ENCODE measurements at places on chromosomes 16 and 17.

- DNase-seq: no peak
Measured at GRCh38 chr17:77579131-77579530, 379.4 kb upstream of the TNRC6C start.

DNA sequence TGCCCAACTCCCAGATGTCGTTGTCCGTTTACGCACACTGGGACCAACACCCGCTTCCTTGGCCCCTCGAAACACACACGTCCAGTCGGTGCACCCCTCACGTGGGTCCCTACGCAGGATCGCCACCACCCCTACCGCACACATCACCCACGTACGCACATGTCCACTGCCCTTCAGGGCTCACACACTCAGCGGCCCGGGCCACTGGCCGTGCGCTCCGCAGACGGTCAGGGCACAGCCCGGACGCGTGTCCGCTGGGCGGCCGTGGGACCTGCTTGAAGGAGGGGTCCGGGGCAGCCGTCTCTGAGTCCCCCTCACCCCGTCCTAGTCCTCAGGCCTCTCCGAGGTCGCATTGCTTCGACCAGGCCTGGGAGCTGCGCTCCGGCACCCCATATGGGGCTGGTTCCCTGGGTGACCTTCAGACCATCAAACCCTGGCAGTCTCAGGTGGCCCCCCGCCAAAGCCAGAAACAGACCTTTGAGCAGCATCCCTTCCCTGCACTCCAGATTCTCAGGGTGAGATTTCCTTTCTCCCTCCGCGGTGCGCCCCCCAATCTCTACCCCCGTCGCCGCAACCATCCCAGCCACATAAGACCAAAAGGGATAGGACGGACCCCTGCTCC is 914 bp upstream of the GPRC5B start:
- no peak for DNase-seq

- DNase-seq: peak; percentile 44
Measured at GRCh38 chr16:75471723-75472633, 7.5 kb upstream of the TMEM170A start.

GRCh38 chr16:10577305-10578202 is 2.8 kb downstream of the EMP2 start:
- DNase-seq: peak; percentile 29

DNA sequence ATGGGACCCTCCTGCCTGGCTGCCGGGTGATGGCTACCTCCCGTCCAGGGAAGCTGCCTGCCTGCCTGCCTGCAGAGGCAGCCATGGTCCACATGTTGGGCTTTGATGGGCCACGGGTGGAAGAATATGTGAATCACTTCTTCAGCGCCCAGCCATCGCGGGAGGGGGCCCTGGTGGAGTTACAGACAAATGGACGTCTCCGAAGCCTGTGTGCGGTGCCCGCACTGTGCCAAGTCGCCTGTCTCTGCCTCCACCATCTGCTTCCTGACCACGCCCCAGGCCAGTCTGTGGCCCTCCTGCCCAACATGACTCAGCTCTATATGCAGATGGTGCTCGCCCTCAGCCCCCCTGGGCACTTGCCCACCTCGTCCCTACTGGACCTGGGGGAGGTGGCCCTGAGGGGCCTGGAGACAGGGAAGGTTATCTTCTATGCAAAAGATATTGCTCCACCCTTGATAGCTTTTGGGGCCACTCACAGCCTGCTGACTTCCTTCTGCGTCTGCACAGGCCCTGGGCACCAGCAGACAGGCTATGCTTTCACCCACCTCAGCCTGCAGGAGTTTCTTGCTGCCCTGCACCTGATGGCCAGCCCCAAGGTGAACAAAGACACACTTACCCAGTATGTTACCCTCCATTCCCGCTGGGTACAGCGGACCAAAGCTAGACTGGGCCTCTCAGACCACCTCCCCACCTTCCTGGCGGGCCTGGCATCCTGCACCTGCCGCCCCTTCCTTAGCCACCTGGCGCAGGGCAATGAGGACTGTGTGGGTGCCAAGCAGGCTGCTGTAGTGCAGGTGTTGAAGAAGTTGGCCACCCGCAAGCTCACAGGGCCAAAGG is 36.8 kb downstream of the NLRC5 start:
- DNase-seq: no peak

- DNase-seq: no peak
Measured at GRCh38 chr17:64064331-64064730, 43.9 kb upstream of the ICAM2 start.

GRCh38 chr17:34579979-34580684 is 750 bp downstream of the TMEM132E start:
- DNase-seq: peak; percentile 30

DNA sequence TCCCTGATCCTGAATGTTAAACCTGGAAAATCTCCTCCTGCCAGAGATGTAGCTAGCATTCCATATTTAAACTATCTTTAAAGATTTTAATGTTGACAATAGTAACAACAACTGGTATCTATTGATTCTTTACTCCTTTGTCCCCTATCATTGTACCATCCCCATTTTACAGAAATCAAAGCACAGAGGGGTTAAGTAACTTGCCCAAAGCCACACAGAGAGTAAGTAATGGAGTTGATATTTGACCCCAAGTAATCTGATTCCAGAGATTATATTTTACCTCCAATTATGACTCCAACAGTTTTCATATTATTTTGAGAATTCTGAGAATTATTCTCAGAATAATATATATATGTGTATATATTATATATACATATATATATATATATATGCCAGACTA is 37.7 kb upstream of the RGS9 start:
- DNase-seq: no peak

DNA sequence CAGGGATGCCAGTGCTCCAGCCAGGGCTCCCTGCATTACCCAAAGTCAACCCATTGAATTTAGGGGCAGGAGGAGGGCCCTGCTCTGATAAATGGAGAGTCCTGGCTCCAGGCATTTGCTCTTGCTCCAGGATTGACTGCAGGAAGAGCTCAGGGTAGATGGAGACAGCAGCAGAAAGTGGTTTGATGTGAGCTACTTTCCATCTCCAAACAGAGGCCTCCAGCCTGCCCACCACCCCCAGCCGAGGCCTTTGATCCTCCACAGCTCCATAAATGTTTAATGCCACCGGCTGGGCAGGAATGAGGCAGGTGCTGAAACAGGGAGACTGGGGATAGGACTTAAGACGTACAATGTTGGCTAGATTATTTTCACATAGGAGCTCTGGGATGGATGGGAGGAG is 4.3 kb upstream of the SEZ6 start:
- no peak for DNase-seq

DNA sequence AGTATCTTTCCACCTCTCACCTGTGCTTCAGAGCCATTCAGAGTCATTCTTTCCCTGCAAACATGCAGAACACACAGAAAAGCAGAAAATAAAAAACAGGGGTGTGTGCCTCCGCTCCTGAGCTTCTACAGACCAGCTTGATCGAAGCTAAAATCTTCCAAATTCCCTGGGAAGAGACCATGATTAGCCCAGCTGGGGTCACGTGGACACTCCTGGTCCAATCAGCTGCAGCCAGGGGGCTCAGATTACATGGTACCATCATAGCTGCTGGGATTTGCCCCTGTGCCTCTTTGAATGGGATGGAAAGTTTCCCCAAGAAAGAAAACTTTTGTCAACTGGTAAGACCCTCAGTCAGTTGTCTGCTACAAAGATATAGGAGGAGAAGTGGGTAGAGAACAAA is 159.9 kb downstream of the TMEM114 start:
- DNase-seq: no peak

- DNase-seq: no peak
Measured at GRCh38 chr17:29020576-29020975, 14.7 kb upstream of the SEZ6 start.

- no peak for DNase-seq
Measured at GRCh38 chr16:77221482-77221881, 22.3 kb downstream of the SYCE1L start.

- DNase-seq: no peak
Measured at GRCh38 chr17:34998205-34998604, 17.9 kb downstream of the LIG3 start.

- DNase-seq: no peak
Measured at GRCh38 chr16:678858-679813, 1.1 kb upstream of the STUB1 start.

- no peak for DNase-seq
Measured at GRCh38 chr16:81319221-81319912, 4.6 kb downstream of the GAN start.

GRCh38 chr17:19551591-19552148 is 18.0 kb downstream of the SLC47A1 start:
- no peak for DNase-seq

GRCh38 chr17:60231234-60231633 is 81.5 kb downstream of the CA4 start:
- DNase-seq: peak; percentile 25

DNA sequence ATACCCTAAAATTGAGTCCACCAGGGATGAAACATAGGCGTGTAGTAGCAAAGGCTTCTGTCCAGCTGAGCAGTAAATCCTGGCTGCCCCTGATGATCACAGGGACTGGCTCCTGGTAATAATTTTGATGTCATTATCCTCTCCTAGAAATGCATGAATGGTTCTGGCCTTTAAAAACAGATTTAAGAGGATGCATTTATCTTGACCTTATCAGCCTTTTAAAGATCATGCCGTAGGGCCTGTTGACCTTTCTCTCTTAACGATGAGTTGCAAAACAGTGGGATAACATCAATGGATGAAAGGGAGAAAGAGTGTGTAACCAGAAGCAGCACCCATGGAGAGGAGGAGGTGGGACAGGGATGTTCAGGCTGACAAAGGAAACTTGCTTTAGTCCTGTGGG is 128.5 kb downstream of the CA10 start:
- no peak for DNase-seq

DNA sequence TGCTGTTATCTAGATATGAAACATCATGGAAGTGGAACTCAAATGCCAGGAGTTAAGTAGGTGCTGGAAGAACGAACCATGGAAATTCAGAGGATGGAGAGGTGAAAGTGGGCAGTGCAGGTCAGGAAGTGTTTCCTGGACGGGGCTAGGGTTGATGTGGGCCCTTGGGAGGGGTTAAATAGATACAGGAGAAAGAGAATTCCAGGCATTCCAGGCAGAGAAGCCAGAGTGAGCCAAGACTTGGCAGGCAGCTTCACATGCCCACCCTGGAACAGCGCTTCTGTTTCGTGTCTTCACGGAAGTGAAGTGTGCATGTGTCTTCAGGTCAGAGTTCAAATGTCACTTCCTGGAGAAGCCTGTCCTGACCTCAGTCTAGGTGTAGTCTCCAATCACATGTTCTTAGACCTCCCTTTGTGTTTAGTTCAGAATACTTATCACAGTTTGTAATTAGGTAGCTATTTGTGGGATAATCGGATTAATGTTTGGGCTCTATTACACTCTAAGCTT is 41.3 kb downstream of the GP2 start:
- no peak for DNase-seq

GRCh38 chr17:63537001-63537400 is 13.3 kb upstream of the DCAF7 start:
- DNase-seq: no peak

- peak; percentile 38 for DNase-seq
Measured at GRCh38 chr16:51818342-51818944, 667.4 kb upstream of the SALL1 start.

- no peak for DNase-seq
Measured at GRCh38 chr17:3861761-3862681, 16.0 kb upstream of the NCBP3 start.

DNA sequence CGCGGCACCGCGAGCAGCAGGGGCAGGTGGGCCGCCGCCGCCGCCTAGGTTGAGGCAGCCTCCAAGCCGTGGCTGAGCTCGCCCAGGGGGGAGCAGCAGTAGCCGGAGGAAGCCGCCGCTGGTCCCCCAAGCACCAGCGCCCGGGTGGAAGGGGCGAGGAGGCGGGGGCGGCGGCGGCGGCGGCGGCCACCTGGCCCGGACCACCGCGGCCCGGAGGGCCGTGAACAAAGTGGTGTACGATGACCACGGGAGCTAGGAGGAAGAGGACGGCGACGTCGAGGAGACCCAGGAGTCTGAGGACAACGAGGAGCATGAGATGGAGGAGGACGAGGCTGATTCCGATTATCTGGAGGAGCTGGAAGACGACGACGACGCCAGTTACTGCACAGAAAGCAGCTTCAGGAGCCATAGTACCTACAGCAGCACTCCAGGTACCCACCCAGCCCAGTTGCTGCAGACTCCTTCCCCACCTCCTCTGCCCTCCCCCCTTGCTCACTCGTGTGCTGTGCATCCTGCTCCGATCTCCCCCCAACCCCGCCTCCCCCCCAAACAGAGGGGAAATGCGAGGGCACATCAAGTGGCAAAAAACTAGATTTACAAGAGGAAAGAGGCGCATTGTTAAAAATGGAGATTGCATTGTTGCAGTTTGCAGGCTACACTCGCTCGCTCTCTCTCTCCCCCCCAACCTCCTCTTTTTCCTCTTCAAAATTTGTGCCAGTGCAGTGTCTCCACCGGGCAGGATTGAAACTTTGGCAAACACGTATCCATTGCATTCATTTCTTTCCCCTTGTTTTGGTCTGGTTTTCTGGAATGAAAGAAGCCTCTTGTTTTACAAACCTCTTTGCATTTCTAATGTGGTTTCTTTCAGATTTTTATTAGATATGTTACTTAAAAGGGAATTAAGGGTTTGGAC is 41.8 kb upstream of the AMZ2 start:
- peak; percentile 45 for DNase-seq

DNA sequence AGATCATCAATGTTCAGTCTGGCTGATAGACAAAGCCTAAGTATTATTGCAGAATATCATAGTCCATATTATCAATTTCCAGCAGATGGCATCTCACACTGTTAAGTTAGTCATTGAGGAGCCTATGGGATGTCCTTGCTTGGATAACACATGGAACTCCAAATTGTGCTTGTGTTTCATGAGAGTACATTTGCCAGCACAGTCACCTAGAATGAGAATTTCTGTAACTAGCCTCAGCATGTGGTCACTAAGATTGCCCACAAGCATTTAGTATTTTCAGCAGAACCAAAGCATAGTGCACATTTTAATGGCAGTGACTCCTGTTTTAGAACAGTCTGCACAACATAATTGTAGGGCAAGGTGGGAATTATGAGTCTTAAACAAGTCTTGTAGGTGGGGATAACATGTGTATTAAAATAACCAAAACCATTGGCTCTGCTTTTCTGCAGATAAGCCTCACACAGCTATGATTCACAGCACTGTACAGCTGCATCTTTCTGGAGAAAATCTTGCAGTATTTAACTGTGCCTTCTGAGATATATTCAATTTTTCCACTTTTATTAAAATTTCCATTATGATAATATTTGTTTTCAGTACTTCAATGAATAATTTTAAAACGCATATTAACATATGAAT is 882.8 kb upstream of the SOX9 start:
- peak; percentile 48 for DNase-seq

- no peak for DNase-seq
Measured at GRCh38 chr16:19118938-19119431, 5.2 kb downstream of the ITPRIPL2 start.

DNA sequence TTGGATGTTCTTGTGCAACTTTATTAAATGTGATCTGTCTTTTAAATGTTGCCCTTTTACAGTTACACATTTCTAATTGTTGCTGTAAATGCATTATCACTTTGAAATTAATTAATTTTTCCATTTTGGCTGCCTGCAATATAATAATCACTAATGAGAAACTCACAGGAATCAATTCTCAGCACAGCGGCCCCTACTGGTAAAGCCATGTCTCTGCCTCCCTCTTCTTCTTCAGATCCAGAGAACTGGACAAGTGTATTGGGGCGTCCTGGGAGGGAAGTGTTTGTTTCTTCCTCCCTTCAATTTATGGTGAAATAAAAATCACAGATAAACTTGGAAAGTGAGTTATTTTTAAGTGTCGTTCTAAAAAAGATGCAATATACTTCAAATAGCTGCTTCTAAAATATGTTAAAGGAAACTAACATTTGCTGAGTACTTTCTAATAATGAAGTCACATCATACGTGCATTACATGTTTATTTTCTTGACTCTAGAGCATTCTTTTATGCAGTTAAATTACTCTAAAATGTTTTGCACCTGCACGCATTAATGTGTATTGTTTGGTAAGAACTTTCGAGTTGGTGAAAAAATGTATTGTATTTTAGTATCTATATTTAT is 338.0 kb downstream of the WWOX start:
- DNase-seq: peak; percentile 24

Data from NCI-H1105 treated with DMSO at 0.1 percent for 48 hours (cell line).